ENCODE measurements at places on chromosomes 6 and 20.

DNA sequence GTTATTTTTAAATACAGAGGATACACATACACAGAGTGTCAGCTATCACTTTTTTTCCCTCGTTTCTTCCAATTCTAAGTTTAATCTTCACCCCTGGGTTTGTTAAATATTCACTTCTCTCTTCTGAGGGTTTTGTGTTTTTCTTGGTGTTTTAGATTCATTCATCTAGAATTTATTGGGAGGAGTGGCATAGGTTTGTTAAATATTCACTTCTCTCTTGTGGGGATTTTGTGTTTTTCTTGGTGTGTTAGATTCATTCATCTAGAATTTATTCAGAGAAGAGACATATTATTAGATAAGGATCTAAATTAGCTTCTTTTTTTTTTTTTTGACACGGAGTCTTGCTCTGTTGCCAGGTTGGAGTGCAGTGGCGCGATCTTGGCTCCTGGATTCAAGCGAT, 3.9 kb downstream of the GTF2H5 start:
- no peak for DNase-seq

- DNase-seq = no peak
These were observed 548.4 kb upstream of the JAG1 start for GRCh38 chr20:11222243-11222642.

GRCh38 chr20:44648579-44648978, 2.9 kb downstream of the ADA start:
- DNase-seq = no peak

DNA sequence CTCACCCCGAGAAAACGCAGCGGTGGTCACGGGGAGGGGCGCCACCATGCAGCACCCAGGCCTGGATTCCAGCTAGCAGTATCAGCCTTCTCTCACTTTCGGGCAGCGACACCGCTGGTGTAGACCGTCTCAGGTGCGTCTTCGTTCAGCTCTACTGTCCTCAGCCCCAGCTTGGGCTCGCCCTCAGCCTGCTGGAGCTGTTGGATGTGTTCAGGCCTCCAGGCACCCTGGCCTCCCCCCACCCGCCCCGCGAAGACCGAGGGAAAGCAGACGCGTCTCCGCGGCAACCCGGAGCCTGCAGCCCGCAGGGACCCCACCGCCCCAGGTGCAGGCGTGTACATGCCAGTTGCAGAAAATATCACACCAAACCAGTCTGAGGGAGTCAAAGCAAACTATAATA, 60.8 kb upstream of the CARMIL1 start:
- no peak for DNase-seq

GRCh38 chr6:109239160-109239559, 143.1 kb downstream of the CD164 start:
- no peak for DNase-seq

All from T-helper 9 cell (primary cell).